ENCODE measurements at places on chromosomes 4 and X.

- H3K27me3 ChIP-seq, result no peaks in the 10 kb centered on the region
- no peak overlapping the region for H3K4me3 ChIP-seq
- peaks cover 22% of the 10 kb centered on the region for H3K4me1 ChIP-seq
- peak overlapping the region; percentile 98 for H3K27ac ChIP-seq
- H3K36me3 ChIP-seq, result no peaks in the 10 kb centered on the region
- peak; percentile 33 for DNase-seq
These were observed 549.5 kb upstream of the SMIM31 start for GRCh38 chr4:164204434-164204833.

- H3K27me3 ChIP-seq, result no peaks in the 10 kb centered on the region
- no peak overlapping the region for H3K27ac ChIP-seq
- H3K4me1 ChIP-seq, result no peaks in the 10 kb centered on the region
- H3K4me3 ChIP-seq, result no peak overlapping the region
- DNase-seq, result no peak
These were observed 50.2 kb downstream of the GPRIN3 start for GRCh38 chr4:89257376-89257775.

GRCh38 chrX:16628946-16629595, 20.9 kb upstream of the S100G start:
- no peak overlapping the region for H3K27ac ChIP-seq
- H3K27me3 ChIP-seq, result no peaks in the 10 kb centered on the region
- no peaks in the 10 kb centered on the region for H3K36me3 ChIP-seq
- no peak for DNase-seq
- H3K4me3 ChIP-seq, result no peak overlapping the region

DNA sequence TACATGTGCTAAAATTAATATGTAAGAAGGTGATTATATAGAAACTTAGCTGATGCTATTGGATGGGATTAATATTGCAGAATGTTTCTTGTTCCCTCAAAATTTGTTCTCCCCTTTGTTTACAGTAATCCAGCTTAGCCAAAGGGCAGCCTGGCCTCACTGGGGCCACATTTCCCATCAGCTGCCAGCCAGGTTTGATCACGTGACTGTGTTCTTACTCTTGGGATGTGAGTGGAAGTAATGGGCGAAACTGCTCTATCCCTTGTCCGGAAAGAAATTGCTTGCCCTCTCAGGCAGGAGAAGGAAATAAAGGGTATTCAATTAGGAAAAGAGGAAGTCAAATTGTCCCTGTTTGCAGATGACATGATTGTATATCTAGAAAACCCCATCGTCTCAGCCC, 44.1 kb upstream of the FAT1 start:
- no peaks in the 10 kb centered on the region for H3K27me3 ChIP-seq
- peaks cover 42% of the 10 kb centered on the region for H3K4me1 ChIP-seq
- no peaks in the 10 kb centered on the region for H3K36me3 ChIP-seq
- H3K4me3 ChIP-seq, result no peak overlapping the region
- DNase-seq, result no peak

DNA sequence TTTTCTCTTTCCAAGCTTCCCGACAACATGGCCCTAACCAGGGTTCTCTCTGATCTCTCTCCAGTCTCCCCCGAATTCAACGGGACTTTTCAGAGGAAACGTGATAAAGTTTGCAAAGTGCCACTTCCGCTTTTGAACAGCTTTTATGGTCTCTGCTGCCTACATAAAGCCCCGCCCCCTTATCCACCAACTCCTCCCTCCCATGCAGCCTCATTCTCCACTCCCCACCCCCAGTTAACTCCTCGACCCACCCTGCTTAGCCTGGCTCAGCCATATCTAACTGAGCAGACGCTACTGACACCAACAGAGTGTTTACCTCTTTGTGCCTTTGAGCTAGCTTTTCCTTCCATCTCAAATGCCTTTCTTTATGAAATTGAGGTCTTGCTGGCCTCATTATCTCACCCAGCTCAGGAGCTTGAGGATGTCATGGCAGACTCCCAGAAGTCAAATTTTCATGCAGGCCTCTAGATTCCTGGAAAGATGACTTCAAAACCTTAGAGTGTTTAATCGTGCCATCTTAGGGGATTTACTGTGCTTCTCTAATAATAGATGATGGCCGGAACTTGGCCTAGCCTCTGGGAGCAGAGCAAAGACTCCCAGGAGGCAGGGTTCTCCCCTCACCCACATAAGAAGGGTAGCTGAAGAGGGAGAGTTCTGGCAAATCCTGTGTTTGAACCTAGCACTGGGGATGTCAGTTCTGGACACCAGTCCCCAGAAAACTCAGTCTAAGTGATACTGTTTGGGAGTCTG, 606.0 kb downstream of the BCOR start:
- H3K4me1 ChIP-seq, result no peaks in the 10 kb centered on the region
- DNase-seq, result no peak
- no peaks in the 10 kb centered on the region for H3K36me3 ChIP-seq

- peak; percentile 43 for DNase-seq
- H3K27me3 ChIP-seq, result no peaks in the 10 kb centered on the region
- H3K27ac ChIP-seq, result peak overlapping the region; percentile 52
- no peak overlapping the region for H3K4me3 ChIP-seq
- H3K4me1 ChIP-seq, result peaks cover 50% of the 10 kb centered on the region
- no peaks in the 10 kb centered on the region for H3K36me3 ChIP-seq
These were observed 58.8 kb downstream of the RHOH start for GRCh38 chr4:40255393-40256281.

- H3K4me1 ChIP-seq, result peaks cover 51% of the 10 kb centered on the region
- H3K4me3 ChIP-seq, result peak overlapping the region; percentile 7
- peaks cover 61% of the 10 kb centered on the region for H3K36me3 ChIP-seq
- no peaks in the 10 kb centered on the region for H3K27me3 ChIP-seq
- H3K27ac ChIP-seq, result peak overlapping the region; percentile 77
These were observed 10.4 kb downstream of the OGT start for GRCh38 chrX:71543316-71543715.

DNA sequence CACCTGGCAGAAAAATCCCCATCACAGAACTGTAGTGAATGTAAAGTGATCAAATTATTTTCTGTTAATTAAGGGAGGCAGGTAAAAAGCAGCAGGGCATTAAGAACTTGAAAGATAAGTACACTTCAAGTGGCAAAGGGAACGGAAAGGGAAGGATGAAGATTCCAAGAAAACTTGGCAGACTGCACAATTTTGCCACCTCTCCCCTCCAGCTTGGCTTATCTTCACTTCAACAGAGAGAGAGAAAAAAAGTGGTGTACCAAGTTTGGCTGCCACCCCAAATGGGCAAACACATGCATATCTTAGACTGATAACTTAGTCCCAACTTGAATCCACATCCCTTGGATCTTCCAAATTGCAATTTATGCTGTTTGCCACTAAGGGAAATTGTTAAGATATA, 598.1 kb upstream of the ACTRT1 start:
- H3K4me1 ChIP-seq, result no peaks in the 10 kb centered on the region
- H3K27me3 ChIP-seq, result no peaks in the 10 kb centered on the region
- DNase-seq, result no peak
- H3K36me3 ChIP-seq, result no peaks in the 10 kb centered on the region
- no peak overlapping the region for H3K27ac ChIP-seq
- H3K4me3 ChIP-seq, result no peak overlapping the region

- no peak overlapping the region for H3K4me3 ChIP-seq
- H3K27me3 ChIP-seq, result no peaks in the 10 kb centered on the region
- no peak for DNase-seq
- no peaks in the 10 kb centered on the region for H3K36me3 ChIP-seq
These were observed 10.4 kb upstream of the PRSS12 start for GRCh38 chr4:118363166-118363565.

DNA sequence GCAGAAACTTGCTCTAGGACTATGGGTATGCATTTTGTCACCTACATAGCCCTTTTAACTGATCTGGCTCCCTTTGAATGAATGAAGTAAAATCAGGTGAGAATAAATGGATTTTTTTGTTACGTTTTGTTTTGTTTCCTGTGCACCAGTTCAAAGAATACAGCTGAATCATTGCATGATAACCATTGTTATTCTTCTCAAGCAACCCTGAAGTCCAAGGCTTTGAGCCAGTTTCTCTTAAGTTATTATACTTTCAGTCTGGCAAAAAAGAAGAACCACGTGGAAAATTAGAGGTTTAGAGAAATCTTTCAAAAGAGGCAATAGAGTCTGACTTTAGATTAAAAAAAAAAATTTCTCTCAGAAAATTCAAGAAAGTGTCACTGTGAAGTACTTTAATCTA, 398.6 kb upstream of the TECRL start:
- H3K4me3 ChIP-seq, result no peak overlapping the region
- no peaks in the 10 kb centered on the region for H3K27me3 ChIP-seq
- no peaks in the 10 kb centered on the region for H3K4me1 ChIP-seq
- H3K27ac ChIP-seq, result no peak overlapping the region
- H3K36me3 ChIP-seq, result no peaks in the 10 kb centered on the region
- DNase-seq, result no peak

DNA sequence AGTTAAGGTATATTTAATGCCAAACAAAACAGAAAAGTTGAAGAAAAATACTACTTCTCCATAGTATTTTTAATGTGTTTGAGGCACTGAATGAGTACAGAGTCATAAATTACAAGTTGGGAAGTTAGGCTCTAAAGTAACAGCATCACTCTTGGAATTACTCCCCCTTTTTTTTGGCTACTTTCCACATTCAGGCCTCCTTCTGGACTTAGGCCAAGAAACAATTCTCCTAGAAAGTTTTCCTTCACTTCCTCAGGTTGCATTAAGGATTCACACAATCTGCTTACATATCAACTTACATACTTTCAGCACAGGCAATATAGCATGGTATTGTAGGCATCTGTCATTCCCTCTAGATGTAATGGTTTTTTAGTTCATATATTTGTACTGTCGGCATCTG, 52.1 kb downstream of the TMEM165 start:
- no peak for DNase-seq
- no peaks in the 10 kb centered on the region for H3K36me3 ChIP-seq
- H3K4me1 ChIP-seq, result no peaks in the 10 kb centered on the region
- H3K27ac ChIP-seq, result no peak overlapping the region
- H3K27me3 ChIP-seq, result no peaks in the 10 kb centered on the region

DNA sequence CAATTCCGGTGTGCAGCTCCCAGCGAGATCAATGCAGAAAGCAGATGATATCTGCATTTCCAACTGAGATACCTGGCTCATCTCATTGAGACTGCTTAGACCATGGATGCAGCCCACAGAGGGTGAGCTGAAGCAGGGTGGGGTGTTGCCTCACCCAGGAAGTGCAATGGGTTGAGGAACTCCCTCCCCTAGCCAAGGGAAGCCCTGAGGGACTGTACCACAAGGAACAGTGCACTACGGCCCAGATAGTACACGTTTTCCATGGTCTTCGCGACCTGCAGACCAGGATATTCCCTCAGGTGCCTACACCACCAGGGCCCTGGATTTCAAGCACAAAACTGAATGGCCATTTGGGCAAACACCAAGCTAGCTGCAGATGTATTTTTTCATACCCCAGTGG, 150.0 kb downstream of the TET2 start:
- no peaks in the 10 kb centered on the region for H3K36me3 ChIP-seq
- H3K4me1 ChIP-seq, result no peaks in the 10 kb centered on the region
- H3K4me3 ChIP-seq, result no peak overlapping the region
- H3K27ac ChIP-seq, result no peak overlapping the region

GRCh38 chr4:6470502-6471306, 1.7 kb downstream of the PPP2R2C start:
- H3K27me3 ChIP-seq, result no peaks in the 10 kb centered on the region
- H3K4me3 ChIP-seq, result peak overlapping the region; percentile 69
- H3K4me1 ChIP-seq, result no peaks in the 10 kb centered on the region
- H3K27ac ChIP-seq, result peak overlapping the region; percentile 69
- no peaks in the 10 kb centered on the region for H3K36me3 ChIP-seq

- H3K27ac ChIP-seq, result no peak overlapping the region
- no peaks in the 10 kb centered on the region for H3K4me1 ChIP-seq
- H3K27me3 ChIP-seq, result no peaks in the 10 kb centered on the region
- DNase-seq, result no peak
- H3K4me3 ChIP-seq, result no peak overlapping the region
These were observed 9.9 kb downstream of the FNIP2 start for GRCh38 chr4:158778712-158779111.

- H3K36me3 ChIP-seq, result no peaks in the 10 kb centered on the region
- DNase-seq, result no peak
- no peak overlapping the region for H3K27ac ChIP-seq
- H3K27me3 ChIP-seq, result no peaks in the 10 kb centered on the region
- H3K4me3 ChIP-seq, result no peak overlapping the region
- H3K4me1 ChIP-seq, result no peaks in the 10 kb centered on the region
These were observed 63.1 kb downstream of the SLC10A7 start for GRCh38 chr4:146458594-146458993.

DNA sequence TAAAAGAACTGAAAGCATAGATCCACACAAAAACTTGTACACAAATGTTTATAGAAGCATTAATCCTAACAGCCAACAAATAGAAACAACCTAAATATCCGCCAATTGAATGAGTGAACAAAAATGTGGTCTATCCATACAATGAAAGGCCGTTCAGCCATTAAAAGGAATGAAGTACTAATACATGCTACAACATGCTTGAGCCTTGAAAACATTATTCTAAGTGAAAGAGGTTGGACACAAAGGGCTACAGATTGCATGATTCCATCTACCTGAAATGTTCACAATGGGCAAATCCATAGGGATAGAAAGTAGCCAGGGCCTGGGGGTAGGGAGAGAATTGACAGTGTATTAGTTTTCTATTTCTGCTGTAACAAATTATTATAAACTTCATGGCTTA, 169.2 kb downstream of the SPCS3 start:
- no peaks in the 10 kb centered on the region for H3K4me1 ChIP-seq
- DNase-seq, result no peak
- H3K36me3 ChIP-seq, result no peaks in the 10 kb centered on the region
- H3K27ac ChIP-seq, result no peak overlapping the region
- H3K4me3 ChIP-seq, result no peak overlapping the region
- H3K27me3 ChIP-seq, result no peaks in the 10 kb centered on the region

- no peak overlapping the region for H3K4me3 ChIP-seq
- DNase-seq, result no peak
- H3K36me3 ChIP-seq, result no peaks in the 10 kb centered on the region
- no peak overlapping the region for H3K27ac ChIP-seq
These were observed 78.3 kb upstream of the DUSP21 start for GRCh38 chrX:44765556-44765955.

- H3K4me3 ChIP-seq, result no peak overlapping the region
- H3K27ac ChIP-seq, result 0 out of 2 replicates have a peak overlapping the region, but pooled peaks have one; percentile 19
- no peaks in the 10 kb centered on the region for H3K36me3 ChIP-seq
These were observed 567.4 kb upstream of the GALNT7 start for GRCh38 chr4:172601195-172601594.

GRCh38 chr4:99219072-99219471, at the start of gene ADH6:
Gene ADH6 (minus strand): TSS chr4:99219246. CDS start chr4:99219152, 94 bp downstream.
- DNase-seq, result no peak
- no peaks in the 10 kb centered on the region for H3K27me3 ChIP-seq
- no peak within 1 kb of the TSS for H3K27ac ChIP-seq
- H3K4me3 ChIP-seq, result no peak within 1 kb of the TSS

GRCh38 chr4:8350841-8351461, 81.4 kb downstream of the HTRA3 start:
- peaks cover 28% of the 10 kb centered on the region for H3K4me1 ChIP-seq
- no peak overlapping the region for H3K27ac ChIP-seq
- no peak overlapping the region for H3K4me3 ChIP-seq
- no peak for DNase-seq
- H3K27me3 ChIP-seq, result no peaks in the 10 kb centered on the region
